Lung microvascular endothelial cell (primary cell): ENCODE measurements at places on chromosomes 16 and 17. TPM values are rescaled to one million over a fixed set of nuclear protein-coding genes. Genes with fewer than 3 reads are reported as not detected.
A peak's percentile ranks its signal among the peaks of the same experiment; 100 is the strongest.

The IL34 gene
- 2.0 and 2.8 TPM in 2 replicates for total RNA-seq

The KRT34 gene
- not detected in 2 replicates for total RNA-seq

The GDPD3 gene
- total RNA-seq, result 0.22 and 1.4 TPM in 2 replicates

- peak; percentile 26 for DNase-seq
Measured at GRCh38 chr16:50152351-50152806, 727 bp upstream of the TENT4B start.

DNA sequence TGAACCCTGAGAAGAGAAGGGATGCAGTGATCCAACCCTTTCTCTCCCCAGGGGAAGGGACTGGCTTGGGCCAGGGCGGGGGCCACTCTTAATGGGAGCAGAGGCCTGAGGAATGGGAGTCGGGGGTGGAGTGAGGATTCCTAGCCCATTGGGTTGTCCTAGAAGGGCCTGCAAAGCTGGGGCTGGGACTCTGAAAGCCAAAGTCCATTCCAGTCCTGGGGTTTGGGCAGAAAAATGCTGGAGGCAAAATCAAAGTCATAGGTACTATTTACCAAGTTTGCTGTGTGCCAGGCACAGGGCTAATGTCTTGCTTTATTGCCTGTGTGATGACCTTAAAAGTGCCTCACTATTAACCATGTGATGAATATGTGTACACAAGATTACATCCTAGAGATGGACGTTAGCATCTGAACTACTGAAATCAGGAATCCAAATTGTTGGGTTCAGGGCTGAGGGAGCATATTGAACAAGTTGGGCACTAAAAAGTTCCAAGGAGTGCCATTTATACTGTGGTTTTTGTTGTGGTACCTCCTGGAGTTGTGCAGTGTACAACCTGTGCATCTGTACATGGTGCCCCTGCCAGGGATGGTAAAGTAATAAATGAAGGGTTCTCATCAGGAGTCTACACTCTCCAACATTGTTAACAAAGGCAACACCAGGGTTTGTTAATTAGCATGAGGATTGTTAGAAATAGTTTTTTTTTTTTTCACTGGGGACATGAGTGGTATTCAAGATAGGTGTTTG lies 84.4 kb upstream of the NKD1 start:
- DNase-seq, result no peak

GRCh38 chr16:9378876-9379275 lies 287.4 kb downstream of the HAPSTR1 start:
- DNase-seq, result peak; percentile 95

DNA sequence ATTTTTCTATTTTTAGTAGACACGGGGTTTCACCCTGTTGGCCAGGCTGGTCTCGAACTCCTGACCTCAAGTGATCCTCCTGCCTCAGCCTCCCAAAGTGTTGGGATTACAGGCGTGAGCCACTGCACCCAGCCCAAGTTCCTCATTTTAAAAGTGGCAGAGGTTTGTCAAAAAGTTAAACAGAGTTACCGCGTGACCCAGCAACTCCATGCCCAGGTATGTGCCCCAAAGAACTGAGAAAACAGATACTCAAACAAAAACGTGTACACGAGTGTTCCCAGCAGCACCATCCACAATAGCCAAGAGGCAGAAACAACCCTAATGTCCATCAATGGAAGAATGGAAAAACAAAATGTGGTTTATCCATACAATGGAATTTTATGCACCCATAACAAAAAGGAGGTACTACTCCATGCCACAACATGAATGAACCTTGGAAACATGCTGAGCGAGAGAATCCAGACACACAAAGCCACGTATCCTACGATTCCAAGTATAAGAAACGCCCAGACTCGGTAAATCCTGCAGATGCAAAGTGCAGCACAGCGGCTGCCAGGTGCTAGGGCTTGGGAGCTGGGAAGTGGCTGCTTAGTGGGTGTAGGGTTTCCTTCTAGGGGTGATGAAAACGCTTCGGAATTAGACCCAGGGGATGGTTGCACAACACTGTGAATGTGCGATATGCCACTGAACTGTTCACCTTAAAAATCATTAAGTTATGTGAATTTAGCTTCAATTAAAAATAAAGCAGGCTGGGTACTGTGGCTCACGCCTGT lies 24.8 kb downstream of the ADCY9 start:
- no peak for DNase-seq

DNA sequence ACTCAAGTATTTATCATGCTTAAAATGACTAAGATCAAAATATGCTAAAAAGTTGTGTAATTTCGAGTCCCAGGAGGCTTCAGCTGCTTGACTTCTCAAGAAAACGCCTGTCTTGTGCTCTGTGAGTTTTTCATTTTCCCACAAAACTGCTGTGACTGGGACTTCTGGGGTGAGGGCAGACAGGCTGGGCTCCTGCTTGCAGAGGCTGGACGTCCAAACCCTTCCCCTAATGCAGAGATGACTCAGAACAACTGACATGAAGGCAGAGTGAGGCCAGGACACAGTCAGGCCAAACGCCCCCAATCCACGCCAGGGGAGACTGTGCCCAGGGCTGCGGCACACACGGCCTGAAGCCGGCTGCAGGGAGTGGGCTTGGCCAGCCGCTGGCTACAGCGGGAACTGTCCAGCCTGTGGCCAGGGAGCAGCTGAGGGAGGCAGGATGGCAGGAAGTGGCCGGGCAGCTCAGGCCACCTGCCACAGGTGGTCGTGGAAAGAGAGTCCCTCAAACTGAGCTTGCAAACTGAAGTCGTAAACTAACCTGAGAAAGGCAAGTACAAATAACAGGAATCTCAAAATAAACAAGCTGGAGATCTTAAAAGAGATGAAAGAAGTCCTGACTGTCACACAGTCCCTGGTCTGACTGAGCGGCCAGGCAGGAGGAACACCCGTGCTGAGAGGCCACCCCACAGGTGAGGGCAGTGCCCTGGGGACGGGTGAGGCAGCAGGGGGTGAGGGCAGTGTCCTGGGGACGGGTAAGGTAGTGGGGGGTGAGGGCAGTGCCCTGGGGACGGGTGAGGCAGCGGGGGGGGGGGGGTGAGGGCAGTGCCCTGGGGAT lies 21.3 kb upstream of the HEXD start:
- no peak for DNase-seq

DNA sequence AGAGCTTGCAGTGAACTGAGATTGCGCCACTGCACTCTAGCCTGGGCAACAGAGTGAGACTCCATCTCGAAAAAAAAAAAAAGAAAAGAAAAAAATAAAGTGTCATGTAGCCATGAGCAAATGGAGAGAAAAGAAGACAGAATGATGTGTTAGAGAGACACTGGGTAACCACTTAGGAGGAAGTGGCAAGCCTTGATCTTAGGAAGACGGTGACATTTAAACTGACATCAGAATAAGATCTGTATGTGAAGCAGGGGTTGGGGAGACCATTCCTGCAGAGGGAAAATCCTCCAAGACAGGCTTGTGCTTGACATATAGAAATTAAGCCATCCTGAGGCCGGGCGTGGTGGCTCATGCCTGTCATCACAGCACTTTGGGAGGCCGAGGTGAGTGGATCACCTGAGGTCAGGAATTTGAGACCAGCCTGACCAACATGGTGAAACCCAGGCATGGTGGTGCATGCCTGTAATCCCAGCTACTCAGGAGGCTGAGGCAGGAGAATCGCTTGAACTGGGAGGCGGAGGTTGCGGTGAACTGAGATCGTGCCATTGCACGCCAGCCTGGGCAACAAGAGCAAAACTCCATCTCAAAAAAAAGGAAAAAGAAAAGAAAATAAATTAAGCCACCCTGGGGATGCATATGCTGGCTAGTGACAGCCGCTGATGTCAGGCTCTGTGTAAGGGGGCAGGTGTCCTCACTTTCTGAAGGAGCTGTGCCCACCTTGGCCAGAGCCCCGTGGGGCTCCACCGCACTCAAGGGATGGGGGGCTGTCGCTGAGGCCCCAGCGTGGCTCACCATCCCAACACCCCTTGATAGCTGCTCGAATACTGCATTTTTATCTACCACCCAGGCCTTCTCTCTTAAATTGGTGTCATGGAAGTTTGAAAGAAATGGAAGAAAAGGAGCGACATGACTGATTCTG lies 13.1 kb upstream of the CYB5B start:
- DNase-seq, result no peak

DNA sequence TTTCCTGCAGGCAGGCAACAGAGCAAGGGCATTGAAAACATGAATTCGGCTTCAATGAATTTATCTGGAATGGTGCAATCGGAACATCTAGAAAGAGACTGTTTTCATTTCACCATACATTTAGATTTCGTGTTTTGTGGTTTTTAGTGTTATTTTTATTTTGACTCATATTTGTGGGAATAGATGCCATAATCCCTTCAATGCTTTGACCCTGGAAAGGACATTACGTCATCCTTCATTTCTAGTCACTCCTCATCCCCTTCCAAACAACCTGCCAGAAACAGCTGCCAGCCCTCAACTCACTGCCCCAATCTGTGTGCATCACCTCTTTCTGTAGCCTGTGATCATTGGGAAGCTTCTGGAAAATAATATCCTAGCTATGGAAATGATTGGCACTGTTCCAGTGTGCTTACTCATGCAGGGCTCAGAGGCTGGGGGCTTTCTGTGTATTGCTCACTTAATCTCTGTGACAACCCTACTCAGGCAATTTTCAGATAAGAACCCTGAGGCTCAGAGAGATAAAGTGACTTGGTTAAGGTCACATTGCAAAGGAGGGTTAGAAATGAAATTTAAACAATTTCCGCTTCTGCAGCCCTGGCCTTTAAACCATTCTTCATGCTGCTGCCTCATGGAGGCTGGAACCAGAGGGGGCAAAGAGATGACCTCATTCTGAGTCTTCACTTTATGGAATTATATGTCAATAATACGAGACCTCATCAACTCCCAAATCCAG lies 9.5 kb upstream of the KSR1 start:
- peak; percentile 88 for DNase-seq

GRCh38 chr16:716200-716568 lies 1.3 kb downstream of the METRN start:
- DNase-seq, result no peak

DNA sequence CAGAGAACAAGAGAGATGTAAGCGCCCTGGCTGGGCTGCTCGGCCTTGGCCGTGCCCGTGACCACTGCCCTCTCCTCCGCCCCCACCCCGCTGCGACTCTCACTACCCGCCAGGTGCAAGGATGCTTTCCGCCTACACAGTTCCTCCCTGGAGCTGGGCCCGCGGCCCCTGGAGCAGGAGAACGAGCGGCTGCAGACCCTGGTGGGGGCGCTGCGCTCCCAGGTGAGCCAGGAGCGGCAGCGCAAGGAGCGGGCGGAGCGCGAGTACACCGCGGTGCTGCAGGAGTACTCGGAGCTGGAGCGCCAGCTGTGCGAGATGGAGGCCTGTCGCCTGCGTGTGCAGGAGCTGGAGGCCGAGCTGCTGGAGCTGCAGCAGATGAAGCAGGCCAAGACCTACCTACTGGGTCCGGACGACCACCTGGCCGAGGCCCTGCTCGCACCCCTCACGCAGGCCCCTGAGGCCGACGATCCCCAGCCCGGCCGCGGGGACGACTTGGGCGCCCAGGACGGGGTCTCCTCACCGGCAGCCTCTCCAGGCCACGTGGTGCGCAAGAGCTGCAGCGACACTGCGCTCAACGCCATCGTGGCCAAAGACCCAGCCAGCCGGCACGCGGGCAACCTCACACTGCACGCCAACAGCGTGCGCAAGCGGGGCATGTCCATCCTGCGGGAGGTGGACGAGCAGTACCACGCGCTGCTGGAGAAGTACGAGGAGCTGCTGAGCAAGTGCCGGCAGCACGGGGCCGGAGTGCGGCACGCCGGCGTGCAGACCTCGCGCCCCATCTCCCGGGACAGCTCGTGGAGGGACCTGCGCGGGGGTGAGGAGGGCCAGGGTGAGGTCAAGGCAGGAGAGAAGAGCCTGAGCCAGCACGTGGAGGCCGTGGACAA lies 9.2 kb upstream of the MRPL58 start:
- DNase-seq, result no peak

DNA sequence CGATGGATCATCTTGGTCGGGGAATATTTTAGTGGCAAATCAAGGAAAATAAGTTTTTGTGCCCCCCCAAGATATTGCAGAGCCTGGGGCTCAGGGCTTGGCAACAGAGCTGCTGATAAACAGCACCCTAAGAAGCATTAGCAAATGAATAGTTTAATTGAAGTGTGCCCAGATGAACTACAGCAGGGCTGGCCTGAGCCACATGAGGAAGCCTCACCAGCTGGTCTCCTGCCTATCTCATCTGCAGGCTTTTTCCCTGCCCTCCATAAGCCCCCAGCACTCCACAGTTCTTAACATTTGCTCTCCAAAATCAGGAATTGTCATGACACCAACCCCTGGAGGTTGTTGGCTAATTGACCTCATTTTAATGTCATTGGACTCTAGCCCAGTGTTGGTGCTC lies 480.2 kb downstream of the HS3ST3B1 start:
- DNase-seq, result no peak

GRCh38 chr17:8192070-8192815 lies 2.3 kb upstream of the BORCS6 start:
- DNase-seq, result peak; percentile 93

- DNase-seq, result peak; percentile 71
Measured at GRCh38 chr17:18248300-18248731, 10.2 kb downstream of the FLII start.

- DNase-seq, result no peak
Measured at GRCh38 chr16:49280841-49281371, 732 bp downstream of the CBLN1 start.

GRCh38 chr16:89176147-89176690 lies 4.7 kb downstream of the CDH15 start:
- no peak for DNase-seq

- peak; percentile 18 for DNase-seq
Measured at GRCh38 chr17:49899191-49899485, 51.3 kb upstream of the TAC4 start.

DNA sequence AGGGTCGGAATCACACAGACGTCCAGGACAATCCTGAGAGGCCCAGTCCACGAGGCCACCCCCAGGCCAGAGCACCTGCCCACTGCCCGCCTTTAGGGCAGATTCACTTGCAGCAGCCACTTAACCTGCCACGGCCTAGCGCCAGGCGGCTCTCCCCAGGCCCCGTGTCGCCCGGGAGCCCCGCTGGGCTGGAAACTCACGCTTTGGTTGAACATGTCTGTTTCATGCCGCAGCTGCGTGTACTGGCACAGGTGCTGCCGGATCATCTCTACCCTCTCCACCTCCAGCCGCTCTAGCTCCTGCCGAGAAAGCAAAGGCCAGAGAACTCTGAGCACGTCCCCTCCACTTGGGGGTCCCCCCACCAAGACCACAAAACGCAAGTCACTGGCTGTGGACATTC lies 12.7 kb upstream of the RCVRN start:
- DNase-seq, result no peak

DNA sequence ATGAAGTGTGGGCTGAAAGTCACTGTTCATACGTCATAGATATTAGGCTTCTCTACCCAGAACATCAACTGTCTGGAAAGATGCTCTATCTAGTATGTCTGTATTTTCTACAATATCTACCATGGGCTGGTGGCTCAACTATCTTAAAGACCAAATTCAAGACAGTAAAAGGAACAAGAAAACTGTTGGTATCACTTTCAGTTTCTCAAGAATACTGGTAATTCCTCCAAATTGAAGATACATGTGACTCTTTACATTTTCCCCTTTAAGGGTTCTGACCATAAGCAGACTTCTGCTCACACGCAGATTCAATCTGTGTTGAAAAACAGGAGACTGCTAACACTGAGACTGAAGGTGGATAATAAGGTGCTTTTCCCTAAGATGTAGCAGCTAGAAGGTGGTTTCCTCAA lies 24.2 kb downstream of the XPO6 start:
- DNase-seq, result no peak
